ENCODE measurements at places on chromosomes 7 and 10. TPM values are rescaled to one million over a fixed set of nuclear protein-coding genes. Genes with fewer than 3 reads are reported as not detected.

GRCh38 chr10:125333209-125333591 is 172.8 kb upstream of the CTBP2 start:
- H3K4me1 ChIP-seq, result no peaks in the 10 kb centered on the region
- H3K36me3 ChIP-seq, result no peaks in the 10 kb centered on the region
- DNase-seq, result no peak

DNA sequence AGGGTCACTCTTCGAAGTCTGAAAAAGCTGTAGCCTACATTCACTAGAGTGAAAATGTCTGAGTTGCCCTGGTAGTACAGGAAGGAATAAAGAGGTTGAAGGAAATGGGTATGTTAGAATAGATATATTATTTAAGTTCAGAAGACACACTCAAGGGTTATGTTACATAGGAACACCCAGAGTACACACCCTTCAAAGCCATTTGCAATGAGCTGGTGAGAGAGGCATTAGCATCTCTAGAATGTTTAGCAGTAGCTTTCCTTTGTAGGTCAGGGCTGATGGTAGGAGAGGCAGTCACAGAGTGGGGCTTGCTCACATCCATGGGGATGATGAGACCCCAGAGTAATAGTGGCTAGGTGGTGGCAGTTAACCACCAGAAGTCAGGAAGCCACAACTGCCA is 221.2 kb downstream of the SLC25A13 start:
- no peak overlapping the region for H3K27ac ChIP-seq
- no peaks in the 10 kb centered on the region for H3K4me1 ChIP-seq
- no peak overlapping the region for H3K4me3 ChIP-seq
- no peak for DNase-seq
- H3K27me3 ChIP-seq, result no peaks in the 10 kb centered on the region

The ZFYVE27 gene
- total RNA-seq, result 32.6 TPM

The HIBADH gene
- total RNA-seq, result 22.1 TPM

DNA sequence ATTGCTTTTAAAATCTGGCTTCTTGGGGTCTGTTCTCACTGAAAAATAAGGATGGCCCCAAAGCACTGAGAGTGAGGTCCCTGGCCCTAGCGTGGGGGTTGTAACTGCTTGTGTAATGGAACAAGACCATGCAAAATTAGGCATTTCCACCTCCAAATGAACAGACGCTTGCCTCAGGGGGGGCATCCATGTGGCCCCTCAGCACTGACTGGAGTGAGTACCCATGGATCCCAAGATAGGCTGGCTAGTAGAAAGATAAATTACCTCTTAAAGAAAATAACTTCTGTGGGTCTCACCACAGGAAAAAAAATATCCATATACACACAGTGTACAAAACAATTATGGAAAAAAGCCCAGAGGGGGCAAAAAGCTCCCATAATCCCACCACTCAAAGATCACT is 15.2 kb upstream of the CPA1 start:
- no peak for DNase-seq
- H3K4me1 ChIP-seq, result peaks cover 47% of the 10 kb centered on the region
- peak overlapping the region; percentile 67 for H3K27ac ChIP-seq
- H3K27me3 ChIP-seq, result no peaks in the 10 kb centered on the region
- H3K36me3 ChIP-seq, result no peaks in the 10 kb centered on the region

GRCh38 chr10:22374489-22375126 is 29.3 kb downstream of the SPAG6 start:
- no peak overlapping the region for H3K4me3 ChIP-seq
- no peak overlapping the region for H3K27ac ChIP-seq

GRCh38 chr10:84497978-84498377 is 169.6 kb downstream of the CCSER2 start:
- H3K4me1 ChIP-seq, result peaks cover 9% of the 10 kb centered on the region
- H3K36me3 ChIP-seq, result no peaks in the 10 kb centered on the region
- no peak overlapping the region for H3K4me3 ChIP-seq
- no peaks in the 10 kb centered on the region for H3K27me3 ChIP-seq
- no peak for DNase-seq

The PTPRN2 gene
- 76.1 TPM for total RNA-seq

The TPST1 gene
- 12.5 TPM for total RNA-seq

DNA sequence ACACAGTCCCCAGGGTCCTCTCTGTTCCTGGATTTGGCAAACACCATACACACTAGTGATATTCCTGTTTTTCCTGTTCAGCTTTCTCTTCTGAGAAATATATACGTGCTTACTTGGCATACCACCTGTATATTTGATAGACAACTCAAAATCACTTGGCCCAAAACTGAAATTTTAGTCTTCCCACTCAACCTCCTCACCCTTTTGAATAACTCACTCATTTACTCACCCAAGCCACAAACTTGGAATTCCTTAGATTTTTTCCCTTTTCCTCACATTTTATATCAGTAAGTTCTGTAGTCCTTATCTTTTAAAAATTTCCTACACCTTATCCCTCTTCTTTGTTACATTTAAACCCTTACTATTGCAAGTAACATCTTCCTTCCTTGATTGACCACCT is 143.4 kb downstream of the PPP1R3A start:
- no peak overlapping the region for H3K27ac ChIP-seq
- no peaks in the 10 kb centered on the region for H3K36me3 ChIP-seq
- no peak for DNase-seq
- H3K4me3 ChIP-seq, result no peak overlapping the region
- H3K27me3 ChIP-seq, result no peaks in the 10 kb centered on the region
- H3K4me1 ChIP-seq, result no peaks in the 10 kb centered on the region

The PDE6C gene
- not detected for total RNA-seq

DNA sequence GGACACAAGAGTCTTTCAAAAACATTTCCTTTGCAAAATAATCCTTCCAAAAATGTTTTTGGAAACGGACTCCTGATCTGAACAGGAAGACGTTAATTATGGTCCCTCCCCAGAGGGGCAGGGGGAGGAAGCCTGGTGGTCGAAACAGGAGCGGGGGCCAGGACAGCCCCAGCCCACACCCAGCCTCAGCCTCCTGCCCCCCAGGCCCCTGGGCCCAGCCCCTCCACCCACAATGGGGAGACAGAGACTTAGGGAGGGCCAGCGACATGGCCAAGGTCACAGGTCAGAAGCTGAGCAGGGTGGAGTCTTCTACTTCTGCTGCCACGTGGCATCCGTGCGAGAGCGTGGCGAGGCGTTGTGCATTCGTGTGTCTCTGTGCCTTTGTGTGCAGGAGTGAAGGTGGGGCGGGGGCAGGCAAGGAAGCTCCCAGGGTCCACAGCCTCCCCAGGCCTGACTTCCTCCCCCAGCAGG is 14.0 kb upstream of the GRIFIN start:
- H3K4me3 ChIP-seq, result no peak overlapping the region
- no peaks in the 10 kb centered on the region for H3K27me3 ChIP-seq
- no peaks in the 10 kb centered on the region for H3K36me3 ChIP-seq
- no peaks in the 10 kb centered on the region for H3K4me1 ChIP-seq
- no peak overlapping the region for H3K27ac ChIP-seq

DNA sequence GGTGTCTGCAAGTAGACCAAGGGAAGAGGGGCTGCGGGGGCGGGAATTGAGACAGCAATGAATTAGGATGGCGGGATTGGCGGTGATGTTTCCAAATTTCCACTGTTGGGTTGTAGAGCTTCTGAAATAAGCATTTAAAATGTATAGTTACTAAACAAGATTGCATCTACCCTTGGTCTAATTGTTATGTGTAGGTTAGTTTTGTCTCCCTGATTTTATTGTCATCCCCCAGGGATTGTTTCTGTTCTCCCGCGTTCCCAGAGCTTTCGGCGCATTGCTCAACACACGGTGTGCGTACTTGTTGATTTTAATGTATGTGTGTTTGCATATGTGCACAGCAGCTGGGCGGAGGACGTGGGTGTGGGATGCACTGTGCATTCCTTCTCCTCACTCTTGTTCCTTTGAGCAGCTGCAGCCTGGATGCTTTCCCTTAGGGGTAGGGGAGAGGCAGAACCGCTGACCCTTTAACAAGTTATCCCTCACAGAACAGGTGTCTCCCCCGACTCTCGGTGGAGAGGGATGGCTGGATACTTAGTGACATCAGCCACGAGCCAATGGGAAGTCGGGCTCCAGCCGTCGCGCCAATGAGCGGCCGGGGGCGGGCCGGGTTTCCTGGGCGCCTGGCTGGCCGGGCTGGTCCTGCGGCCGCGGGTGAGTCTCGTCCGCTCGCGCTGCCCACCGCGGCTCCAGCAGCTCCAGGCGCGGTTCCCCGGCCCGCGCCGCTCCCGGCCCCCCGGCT is at the start of gene TSPAN33:
Gene TSPAN33, plus strand, starts transcription at position 613 of the 739 bp plus-strand sequence. CDS start 274 bp downstream, outside the sequence.
- H3K27ac ChIP-seq, result no peak within 1 kb of the TSS
- peak within 1 kb of the TSS; percentile 84 for H3K4me3 ChIP-seq
- DNase-seq, result peak; percentile 83
- H3K36me3 ChIP-seq, result no peaks in the 10 kb centered on the region
- peaks cover 18% of the 10 kb centered on the region for H3K4me1 ChIP-seq

DNA sequence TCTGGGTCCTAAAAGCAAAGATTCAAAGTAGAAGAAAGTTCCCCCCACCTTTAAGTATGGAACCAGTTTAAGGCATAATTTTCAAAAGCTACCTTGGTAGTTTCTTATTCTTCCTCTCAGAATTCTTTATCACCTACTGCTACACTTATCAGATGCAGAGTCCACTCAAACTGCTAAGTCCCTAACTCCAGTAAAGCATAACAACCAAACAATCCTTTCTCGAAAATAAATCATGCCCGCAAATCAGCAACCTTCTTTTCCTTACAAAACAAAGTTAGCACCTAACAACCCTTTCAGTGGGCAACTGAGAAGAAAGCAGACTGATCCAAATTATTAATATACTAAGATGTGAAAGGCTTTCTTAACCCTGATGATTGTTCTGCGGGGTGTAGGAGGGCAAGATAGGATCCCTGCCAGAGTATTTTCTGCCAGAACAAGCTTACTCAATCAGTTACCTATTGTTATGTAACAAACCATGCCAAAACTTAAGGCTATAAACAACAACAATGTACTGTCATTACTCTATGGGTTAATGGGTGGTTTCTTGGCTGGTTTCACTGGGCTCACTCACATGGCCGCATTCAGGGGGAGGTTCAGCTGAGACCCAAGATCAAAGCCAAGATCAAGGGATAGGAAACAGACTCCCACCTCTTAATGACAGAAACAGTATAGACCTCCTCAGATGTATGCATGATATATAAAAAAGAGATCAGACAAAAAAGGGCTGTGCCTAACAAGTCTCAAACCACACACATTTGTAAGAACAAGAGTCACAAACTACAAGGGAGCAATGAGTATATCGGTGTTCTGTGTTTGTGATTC is 42.0 kb downstream of the CCDC6 start:
- no peaks in the 10 kb centered on the region for H3K27me3 ChIP-seq
- no peaks in the 10 kb centered on the region for H3K36me3 ChIP-seq
- H3K4me3 ChIP-seq, result no peak overlapping the region
- H3K4me1 ChIP-seq, result peaks cover 56% of the 10 kb centered on the region
- no peak for DNase-seq

The OR2A5 gene
- not detected for total RNA-seq

DNA sequence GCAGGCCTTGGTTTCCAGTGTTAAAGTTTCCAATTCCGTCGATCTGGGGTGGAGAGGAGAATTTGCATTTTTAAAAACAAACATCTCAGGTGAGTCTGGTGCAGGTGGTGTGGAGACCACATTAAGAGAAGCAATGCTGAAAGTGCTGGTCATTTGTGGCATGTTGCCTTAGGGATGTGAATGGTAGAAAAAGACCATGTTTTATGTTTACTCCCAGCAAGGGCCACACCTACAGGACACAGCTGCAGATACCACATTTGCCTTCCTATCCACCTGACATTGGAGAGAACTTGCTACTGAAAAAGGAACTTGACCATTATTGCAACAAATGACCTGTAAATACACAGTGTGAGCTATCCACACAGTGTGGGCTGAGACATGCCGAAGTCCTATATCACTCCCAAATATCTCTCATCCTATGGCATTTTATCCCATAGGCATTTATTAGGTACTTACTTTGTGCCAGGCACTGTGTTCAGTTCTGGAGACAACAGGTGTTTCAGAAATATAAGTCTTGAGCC is 183.1 kb downstream of the NRP1 start:
- no peaks in the 10 kb centered on the region for H3K27me3 ChIP-seq
- no peak overlapping the region for H3K27ac ChIP-seq
- DNase-seq, result no peak
- peaks cover 16% of the 10 kb centered on the region for H3K4me1 ChIP-seq
- H3K4me3 ChIP-seq, result no peak overlapping the region
- H3K36me3 ChIP-seq, result no peaks in the 10 kb centered on the region

- no peak overlapping the region for H3K27ac ChIP-seq
- DNase-seq, result no peak
- H3K4me1 ChIP-seq, result no peaks in the 10 kb centered on the region
- no peaks in the 10 kb centered on the region for H3K27me3 ChIP-seq
Measured at GRCh38 chr7:133672866-133673265, 420.0 kb downstream of the EXOC4 start.

The STEAP4 gene
- 14.8 TPM for total RNA-seq

DNA sequence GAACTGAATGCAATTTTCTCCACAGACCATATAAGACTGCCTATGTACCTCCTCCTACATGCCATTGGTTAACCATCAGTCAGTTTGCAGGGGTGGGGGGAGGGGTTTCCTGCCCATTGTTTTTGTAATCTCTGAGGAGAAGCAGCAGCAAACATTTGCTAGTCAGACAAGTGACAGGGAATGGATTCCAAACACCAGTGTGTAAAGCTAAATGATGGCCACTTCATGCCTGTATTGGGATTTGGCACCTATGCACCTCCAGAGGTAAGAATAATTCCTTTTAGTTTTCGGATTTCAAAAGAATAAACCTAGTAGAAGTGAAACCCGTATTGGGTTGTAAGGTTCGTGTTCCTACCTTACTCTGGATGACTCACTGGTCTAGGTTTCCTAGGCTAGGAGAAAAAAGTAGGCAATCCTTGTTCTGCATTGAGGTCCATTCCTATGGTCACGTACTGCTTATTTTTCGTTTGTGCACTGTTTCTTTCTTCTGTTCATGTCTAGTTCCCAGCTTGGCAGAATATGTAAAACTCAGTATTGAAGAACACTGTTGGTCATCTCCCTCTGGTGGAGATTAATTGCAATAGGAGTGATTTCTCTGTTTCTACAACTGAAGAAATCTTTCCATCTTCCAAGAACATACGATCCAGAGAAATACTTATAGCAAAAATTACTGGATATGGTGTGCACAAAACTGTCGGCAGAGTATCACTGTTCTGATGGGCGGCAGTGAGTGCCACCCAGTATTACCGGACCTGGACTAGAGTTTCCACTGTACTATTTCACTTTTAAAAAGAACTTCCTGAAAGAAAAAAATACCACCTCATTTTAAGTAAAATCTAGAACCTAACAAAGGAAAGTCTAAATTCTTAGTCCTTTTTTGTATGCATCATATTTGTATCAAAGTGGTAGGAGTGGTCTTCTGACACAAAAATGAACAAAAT is at the start of gene AKR1C3:
Gene AKR1C3, plus strand, starts transcription at position 150 of the 941 bp plus-strand sequence. Its CDS starts 31 bp downstream, at position 181.
- peaks cover 19% of the 10 kb centered on the region for H3K4me1 ChIP-seq
- H3K36me3 ChIP-seq, result peaks cover 2% of the 10 kb centered on the region
- H3K27me3 ChIP-seq, result no peaks in the 10 kb centered on the region
- peak; percentile 18 for DNase-seq
- H3K4me3 ChIP-seq, result peak within 1 kb of the TSS; percentile 10

GRCh38 chr7:105643384-105643783 is 62.1 kb upstream of the EFCAB10 start:
- peaks cover 4% of the 10 kb centered on the region for H3K4me1 ChIP-seq
- no peak overlapping the region for H3K27ac ChIP-seq
- H3K36me3 ChIP-seq, result no peaks in the 10 kb centered on the region
- no peak for DNase-seq
- no peaks in the 10 kb centered on the region for H3K27me3 ChIP-seq
- H3K4me3 ChIP-seq, result no peak overlapping the region

The PLA2G12B gene
- total RNA-seq, result not detected

The OR2A7 gene
- total RNA-seq, result 14.5 TPM

Data from body of pancreas (tissue), 4 donors.